ENCODE measurements at places on chromosomes 12 and 14. TPM values are rescaled to one million over a fixed set of nuclear protein-coding genes. Genes with fewer than 3 reads are reported as not detected.

Gene CLEC1B
- 0.27 TPM for total RNA-seq

- no peak for DNase-seq
Observed at GRCh38 chr14:29653303-29653702, 274.3 kb downstream of the PRKD1 start.

GRCh38 chr14:76012354-76012753, 26.8 kb downstream of the IFT43 start:
- DNase-seq, result no peak

GRCh38 chr14:77584809-77585208, 31.6 kb downstream of the SPTLC2 start:
- no peak for DNase-seq

Gene FBRSL1
- 23.7 TPM for total RNA-seq

Gene NANOG
- not detected for total RNA-seq

Gene TAS2R9
- total RNA-seq, result under 0.01 TPM

Data from hematopoietic multipotent progenitor cell (in vitro differentiated cells).